Activated CD4-positive, alpha-beta T cell treated with anti-CD3 and anti-CD28 coated beads, Interleukin-10, Interleukin-2, amounts not matched to agents 100 ng/mL and 50 ng/mL, durations not matched to agents 16 hours and 8 hours (primary cell): ENCODE measurements at places on chromosomes 6 and 20.

- no peak for DNase-seq
Observed at GRCh38 chr6:161954699-161955276, 680.9 kb upstream of the AGPAT4 start.

DNA sequence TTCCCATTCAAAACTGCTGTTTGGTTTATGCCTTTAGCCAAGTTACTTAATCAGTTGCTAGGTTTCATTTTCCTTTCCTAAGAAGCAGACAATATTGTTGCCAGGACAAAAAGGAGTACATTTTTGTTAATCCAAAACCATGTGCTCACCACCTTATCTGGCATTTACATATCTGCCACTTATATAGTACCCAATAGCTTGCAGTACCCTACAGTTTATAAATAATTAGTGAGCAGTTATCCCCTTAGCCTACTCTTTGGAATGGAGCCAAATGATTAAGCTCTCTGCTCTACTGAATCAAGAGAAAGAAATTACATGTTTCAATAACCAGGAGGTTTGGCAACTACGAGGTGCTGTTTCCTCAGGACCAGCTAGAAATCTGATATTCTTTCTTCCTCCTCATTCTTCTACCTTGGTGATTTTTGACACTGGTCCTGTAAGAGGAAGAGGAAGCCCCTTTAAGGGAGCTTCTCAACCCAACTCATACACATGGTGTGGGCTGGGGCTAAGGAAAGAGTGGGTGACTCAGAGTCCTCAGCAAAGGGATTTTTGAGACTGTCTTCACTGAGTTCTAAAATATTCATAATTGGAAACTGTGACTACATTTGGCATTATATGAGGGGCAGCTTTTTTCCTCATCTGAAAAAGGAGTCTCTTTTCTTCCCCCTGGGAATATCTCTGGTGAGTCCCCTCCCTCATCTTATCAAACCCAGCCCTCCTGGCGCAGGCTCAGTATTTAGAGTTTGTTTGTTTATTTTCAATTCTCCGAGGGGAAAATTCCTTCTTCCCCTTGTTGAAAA is 1.5 kb downstream of the ZNFX1 start:
- DNase-seq, result peak; percentile 76

GRCh38 chr6:10276660-10277287 is 138.1 kb downstream of the TFAP2A start:
- DNase-seq, result no peak

DNA sequence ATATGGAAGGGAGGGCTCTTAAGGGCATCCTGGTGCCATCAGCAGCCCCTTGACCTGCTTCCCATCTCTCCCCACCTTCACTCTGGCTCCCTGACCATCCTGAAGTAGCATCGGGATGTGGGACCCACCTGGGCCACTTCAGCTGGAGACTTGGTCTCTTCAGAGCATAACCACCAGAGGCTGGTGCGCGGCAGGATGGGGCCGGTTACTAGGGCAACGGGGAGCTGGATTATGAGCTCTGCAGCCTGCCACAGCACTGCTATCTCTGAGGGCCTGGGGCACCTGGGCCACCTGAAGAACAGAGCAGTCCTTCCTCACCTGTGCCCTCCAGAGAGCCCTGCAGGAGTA is 79.7 kb downstream of the SYNJ2 start:
- DNase-seq, result no peak

DNA sequence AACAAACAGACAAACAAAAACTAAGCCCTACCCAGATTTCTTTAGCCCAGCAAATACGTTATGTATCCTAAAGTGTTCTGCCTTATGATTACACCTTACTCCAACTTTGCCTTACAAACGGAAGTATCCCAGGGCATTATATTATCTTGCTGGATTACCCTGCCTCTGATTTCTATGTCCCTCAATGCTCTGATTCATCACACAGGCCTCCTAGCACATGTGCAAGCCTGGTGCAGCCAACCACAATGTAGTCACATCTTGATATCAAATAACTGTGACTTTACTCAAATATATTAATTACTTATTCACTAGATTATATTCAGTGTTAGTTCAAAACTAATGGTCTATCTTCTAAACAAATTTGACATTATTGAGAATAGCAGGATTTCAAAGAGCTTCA is 598.6 kb downstream of the TBC1D32 start:
- no peak for DNase-seq

GRCh38 chr6:105226598-105227294 is 46.9 kb upstream of the POPDC3 start:
- DNase-seq, result no peak

DNA sequence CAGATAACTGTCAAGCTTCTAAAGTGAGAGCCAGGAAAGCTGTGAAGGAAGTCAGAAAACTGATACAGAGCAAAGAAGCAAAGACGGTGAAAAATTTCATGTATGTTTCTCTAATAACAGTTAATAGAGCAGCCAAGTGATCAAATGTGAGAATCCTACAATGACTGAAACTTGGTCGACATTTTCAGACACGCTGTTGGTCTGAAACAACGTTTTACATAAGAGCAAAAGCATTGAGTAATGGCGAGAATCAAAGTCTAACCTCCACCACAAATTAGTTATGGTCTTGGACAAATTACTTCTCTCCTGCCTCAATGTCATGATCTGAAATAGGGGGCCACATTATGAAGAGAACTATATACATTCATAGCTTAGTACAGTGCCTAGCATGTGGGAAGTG is 3.3 kb downstream of the MKKS start:
- DNase-seq, result no peak

DNA sequence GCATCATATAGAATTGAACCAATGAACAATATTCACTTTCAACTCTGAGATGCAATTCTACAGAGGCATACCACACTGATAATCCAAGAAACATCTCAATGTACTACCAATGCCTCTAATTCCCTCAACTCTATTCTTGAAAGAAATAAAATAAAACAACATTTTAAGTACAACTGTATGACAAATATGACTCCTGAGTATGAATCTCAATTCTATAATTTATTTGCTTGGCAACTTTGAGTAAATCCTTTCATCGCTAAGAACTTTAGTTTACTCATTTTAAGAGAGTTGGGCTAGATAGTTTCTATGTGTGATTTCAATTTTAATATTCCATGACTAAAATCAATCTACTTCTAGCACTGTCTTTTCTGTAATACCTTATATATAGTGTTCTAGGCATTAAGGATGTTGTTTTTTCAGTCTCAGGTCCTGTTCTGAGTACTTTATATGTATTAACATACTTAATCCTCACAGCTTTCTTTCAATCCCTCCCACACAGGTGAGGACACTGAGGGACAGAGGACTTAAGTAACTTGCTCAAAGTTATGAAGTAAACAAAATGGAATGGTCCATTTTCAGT is 33.4 kb downstream of the GOPC start:
- peak; percentile 66 for DNase-seq

- no peak for DNase-seq
Observed at GRCh38 chr6:84119277-84119676, 85.7 kb downstream of the MRAP2 start.

- no peak for DNase-seq
Observed at GRCh38 chr20:32855387-32855786, 3.3 kb upstream of the EFCAB8 start.

- DNase-seq, result peak; percentile 81
Observed at GRCh38 chr6:15387118-15387517, 141.2 kb downstream of the JARID2 start.

DNA sequence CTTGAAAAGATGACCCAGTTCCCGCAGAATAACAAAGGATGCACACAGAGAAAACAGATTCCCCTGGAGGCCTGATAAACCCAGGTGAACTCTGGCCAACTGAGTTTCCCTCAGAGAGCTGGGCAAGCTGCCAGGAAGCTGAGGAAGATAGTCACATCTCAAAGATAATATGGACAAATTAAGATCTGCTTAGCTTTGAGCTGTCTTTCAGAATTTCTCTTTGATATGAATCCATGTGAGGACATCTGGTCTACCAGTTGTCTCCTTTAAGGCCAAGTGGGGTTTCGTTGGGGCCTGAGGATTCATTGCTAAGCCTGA is 59.5 kb downstream of the ID4 start:
- DNase-seq, result no peak

DNA sequence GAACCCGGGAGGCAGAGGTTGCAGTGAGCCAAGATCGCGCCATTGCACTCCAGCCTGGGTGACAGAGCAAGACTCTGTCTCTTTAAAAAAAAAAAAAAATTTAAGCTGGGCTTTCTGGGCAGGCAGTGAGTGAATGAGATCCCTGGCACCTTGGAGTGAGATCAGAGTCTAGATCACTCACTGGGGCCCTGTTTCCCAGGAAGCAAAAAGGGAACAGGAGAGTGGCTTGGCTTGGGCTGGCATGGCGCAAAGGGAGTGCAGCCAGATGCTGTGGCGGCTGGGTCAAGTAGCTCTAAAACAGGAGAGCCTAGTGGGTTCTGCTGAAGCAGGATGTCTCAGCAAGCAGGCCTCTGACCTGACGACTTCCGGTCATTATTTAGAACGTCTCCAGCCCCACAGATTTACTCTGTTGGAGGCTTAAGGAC is 10.4 kb downstream of the PLCG1 start:
- no peak for DNase-seq

DNA sequence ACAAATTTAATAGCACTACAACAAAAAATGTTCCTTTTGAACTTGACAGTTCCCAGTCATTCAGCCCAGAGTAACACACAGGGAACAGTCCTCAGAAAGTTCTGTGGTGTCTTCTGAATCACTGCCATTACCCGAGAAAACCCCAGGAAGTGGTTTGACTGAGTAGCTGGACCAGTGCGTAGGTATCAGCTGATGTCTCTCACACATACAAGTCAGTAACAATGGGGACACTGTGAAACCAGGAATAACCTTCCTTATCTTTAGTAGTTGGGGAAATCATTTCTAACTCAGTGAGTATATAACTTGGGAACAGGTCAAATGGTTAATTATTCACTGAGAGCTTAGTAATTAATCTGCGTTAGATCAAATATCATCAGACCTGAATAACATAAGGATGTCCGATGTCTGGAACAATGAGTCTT is 73.1 kb downstream of the HIVEP2 start:
- DNase-seq, result peak; percentile 90

DNA sequence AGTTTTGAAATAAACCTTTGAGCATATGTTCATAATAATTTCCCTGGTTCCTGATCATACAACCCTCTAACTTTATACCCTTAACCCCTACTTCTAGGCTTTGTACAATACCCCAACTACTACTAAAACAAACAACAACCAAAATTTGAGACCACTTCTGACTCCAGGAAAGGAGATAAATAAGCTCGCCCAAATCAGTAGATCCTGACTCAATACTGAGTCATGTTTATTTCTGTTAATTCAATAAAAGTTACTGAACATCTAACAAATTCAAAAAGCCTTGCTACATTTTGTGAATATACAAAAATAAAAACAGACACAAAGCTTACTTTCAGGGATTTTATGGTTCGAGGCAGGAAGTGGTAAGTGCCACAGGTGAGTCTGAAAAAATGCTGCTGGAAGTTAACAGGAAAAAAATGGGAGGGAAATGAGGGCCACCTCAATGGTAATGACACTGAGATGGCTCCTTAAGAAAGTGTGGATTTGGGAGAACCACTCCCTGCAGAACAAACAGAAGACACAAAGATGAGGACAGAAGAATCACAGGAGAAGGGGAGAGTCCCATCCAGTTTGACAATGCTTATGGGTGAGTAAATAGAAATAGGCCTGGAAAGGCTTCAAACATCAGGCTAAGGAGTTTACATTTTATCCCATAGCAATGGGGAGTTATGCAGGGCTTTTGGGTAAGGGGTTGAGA is 63.4 kb downstream of the DST start:
- DNase-seq, result no peak

DNA sequence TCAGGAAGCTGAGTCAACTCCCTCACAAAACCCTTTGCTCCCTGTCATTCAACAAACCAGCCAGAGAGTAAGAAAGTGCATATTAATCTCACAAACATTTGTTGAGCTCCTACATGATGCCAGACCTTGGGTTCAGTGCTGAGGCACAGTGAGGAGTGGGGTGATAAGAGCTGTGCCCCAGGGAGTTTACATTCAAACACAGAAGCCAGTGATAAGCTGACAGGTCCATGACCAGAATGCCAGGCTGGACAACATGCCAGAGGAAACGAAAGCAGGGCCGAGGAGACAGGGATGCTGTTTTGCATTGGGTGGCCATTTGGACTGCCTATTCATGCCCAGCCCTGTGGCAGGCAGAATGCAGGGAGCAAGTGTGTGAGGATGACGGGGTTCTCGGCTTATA is 76.7 kb downstream of the LRFN2 start:
- DNase-seq, result no peak

DNA sequence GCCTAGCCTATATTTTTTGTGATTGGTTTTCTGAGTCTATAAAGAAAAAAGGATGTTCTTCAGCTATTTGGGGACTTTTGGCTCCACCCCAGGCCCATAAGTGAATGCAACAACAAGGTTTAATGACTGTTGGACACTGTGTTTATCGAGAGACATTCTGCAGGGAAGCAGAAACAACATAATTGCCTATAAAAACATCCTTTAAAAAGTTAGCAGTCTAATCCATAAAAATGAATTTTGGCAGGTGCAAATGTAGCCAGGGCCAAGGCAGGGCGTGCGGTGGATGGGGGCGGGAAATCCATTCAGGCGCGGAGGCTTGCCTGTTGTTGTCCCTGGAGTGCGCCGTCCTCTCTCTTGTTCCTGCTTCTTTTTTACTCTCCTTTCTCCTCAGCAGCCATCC is 99.3 kb downstream of the PAX1 start:
- DNase-seq, result no peak

DNA sequence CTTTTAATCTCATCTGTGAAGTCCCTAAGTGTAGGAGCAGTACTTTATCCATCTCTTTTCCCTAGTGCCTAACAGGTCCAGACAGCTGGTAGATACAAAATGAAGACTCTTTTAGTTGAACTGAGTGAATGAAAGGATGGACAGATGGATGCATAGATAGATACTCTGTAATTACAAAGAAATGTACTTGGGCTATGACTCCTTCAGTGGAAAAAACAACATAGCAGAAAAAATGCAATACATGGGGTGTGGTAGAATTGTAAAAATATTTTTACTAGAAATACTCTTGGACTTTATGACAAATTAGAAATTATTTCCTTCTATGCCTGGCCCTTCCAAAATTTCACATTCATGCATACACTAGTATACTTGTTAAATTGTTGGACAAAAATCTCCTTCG is 29.3 kb downstream of the KCNQ5 start:
- DNase-seq, result no peak

DNA sequence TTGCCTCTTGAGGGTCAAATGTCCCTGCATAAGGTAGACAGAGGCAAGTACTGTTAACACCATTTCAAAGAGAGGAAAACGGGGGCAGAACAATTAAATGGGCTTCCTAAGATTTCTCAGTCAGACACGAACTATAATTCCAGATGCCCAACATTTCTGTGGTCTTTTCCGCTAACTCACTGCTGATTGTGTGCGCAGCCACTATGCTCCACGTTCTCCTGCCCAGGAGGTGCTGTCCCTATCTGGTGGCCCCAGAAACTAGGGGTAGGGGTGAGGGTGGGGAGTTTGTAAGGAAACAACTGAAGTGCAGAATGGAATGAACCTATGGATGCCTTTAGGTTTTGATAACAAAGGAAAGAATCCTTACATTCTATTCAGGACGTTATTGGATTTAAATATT is 86.1 kb upstream of the BACH2 start:
- no peak for DNase-seq

DNA sequence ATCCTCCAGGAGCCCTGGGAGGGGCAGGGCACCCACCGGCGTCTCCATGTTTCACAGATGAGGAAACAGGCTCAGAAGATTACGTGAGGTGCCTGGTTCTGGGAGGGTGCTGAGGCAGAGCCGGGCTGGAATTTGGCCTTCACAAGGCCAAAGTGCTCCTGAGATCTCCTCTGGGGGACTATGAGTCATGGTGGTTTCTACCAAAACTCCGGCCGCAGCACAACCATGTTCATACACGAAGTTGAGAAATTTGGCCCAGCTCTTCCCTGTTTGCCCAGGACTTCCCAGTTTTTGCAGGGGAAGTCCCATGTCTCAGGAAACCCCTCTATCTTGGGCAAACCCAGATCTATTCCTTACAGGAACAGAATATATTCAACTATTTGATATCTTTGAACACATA is 172.9 kb upstream of the CDYL start:
- no peak for DNase-seq
